ENCODE measurements at places on chromosomes 6 and 20.

- DNase-seq: no peak
These were observed 101.4 kb upstream of the BEND6 start for GRCh38 chr6:56853541-56853940.

- no peak for DNase-seq
These were observed 69.7 kb downstream of the EPB41L2 start for GRCh38 chr6:130993292-130993765.

GRCh38 chr6:34834789-34835518 lies 43.1 kb downstream of the BLTP3A start:
- no peak for DNase-seq

GRCh38 chr20:40913224-40914185 lies 115.1 kb upstream of the TOP1 start:
- DNase-seq: no peak

DNA sequence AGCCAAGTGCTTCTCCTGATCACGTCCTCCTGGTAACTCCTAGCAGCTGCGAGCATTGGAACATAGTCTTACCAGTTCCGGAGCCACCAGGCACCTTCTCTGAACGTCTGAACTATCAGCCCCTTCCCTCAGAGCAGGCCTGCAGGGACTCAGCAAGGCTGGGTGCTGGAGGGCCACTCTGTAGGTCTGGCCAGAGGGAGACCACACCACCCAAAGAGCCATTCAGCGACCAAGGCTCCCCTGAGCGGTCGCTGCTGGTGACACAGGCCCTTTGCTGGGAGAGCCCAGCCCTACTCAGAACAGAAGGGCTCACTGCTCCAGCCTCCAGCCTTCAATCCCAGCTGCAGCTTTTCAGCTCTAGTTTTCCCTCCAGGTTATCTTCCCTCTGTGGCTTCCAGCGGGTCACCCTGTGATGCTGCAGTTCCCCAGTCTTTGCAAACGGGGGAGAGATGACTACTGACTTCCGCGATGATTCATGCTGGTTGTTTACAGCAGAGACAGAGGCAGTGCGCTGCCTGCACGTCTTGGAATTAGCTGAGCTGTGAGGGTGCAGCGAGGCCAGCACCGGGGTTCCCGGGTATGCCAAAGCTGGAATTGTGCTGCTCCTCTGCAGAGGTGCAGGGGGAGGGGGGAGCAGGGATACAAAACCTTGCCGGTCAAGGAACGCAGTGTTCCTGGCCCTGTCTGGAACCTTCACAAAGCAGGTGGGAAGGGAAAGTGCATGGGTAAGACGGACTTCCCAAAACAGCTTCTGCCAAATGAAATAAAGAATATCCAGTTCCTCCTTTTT lies 161.4 kb downstream of the LY86 start:
- DNase-seq: peak; percentile 30

- no peak for DNase-seq
These were observed 14.8 kb downstream of the PAQR8 start for GRCh38 chr6:52376763-52377162.

- no peak for DNase-seq
These were observed 586.0 kb upstream of the CHD6 start for GRCh38 chr20:42204109-42204660.

GRCh38 chr6:75091467-75092190 lies 114.2 kb downstream of the COL12A1 start:
- no peak for DNase-seq

DNA sequence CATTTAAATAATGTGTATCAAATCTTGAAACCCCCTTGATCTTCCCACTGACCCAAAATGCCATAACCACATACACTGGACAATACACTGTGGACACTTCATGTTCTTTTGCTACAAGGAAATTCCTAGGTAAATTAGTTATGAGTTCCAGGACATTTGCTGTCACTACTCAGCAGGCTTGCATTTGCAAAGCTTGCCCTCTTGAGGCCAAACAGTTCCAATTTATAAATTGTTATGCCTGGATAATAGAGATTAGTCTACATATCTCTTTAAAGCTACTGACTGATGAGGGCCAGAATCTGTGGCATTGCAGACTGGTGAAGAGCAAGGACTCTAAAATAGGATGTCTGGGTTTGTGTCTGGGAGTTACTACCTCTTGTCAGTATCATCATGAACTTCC lies 17.4 kb upstream of the RAB32 start:
- DNase-seq: no peak

- no peak for DNase-seq
These were observed 350.2 kb upstream of the IMPG1 start for GRCh38 chr6:76422511-76423213.

DNA sequence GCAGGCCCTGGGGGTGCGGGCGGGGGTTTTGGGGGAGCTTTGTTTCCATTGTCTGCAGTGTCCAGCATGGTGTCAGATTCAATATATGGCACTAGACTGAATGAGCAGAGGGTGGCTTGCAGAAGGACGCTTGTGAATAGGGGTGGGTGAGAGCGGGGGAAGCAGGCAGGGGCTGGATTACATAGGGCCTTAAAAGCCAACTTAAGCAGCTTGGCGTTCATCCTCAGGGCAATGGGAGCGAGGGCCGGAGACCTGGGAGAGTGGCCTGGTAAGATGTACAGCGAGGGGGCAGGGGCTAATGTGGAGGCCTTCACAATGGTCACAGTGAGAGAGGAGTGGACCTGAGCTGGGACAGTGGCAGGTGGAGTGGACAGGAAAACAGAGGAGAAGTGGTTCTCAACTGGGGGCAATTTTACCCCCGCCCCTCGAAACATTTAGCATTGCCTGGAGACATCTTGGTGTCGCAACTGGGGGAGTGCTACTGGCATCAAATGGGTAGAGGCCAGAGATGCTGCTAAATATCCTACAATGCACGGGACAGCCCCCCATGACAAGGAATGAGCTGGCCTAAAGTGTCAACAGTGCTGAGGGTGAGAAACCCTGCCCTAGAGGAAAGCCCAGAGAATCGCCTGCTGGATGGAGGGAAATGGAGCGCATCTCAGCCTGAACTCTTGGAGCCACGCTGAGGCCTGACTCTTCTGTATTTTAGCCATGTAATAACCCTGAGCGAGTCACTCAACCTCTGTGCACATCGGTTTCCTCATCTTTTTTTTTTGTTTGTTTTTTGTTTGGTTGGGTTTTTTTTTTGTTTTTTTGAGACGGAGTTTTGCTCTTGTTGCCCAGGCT lies 15.1 kb upstream of the BAK1 start:
- DNase-seq: no peak

DNA sequence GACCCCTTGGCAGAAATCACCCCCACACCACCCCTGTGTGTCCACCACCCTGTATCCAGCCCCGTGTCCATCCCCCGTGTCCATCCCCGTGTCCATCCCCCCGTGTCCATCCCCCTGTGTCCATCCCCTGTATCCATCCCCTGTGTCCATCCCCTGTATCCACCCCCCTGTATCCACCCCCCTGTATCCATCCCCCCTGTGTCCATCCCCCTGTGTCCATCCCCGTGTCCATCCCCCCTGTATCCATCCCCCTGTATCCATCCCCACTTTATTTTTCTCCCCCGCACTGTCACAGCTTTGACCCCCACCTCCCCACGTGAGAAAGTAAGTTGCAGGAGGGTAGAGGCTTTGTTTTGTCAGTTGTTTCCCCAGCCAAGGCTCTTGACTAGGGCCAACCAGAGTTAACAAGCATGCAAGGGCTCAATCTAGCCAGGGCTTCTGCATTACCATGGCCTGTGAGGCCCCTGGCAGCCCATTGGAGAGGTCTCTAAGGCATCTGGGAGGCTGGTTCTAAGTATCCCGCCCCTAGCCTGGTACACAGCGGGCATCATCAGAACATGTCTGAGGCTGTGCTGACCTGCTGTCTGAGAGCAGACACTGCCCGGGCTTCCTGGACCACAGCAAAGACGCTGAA lies 18.1 kb upstream of the SIRPA start:
- DNase-seq: no peak

- DNase-seq: peak; percentile 49
These were observed 62.5 kb downstream of the PYGB start for GRCh38 chr20:25310268-25310920.

GRCh38 chr6:108712946-108713345 lies 135.3 kb upstream of the ARMC2 start:
- DNase-seq: no peak

DNA sequence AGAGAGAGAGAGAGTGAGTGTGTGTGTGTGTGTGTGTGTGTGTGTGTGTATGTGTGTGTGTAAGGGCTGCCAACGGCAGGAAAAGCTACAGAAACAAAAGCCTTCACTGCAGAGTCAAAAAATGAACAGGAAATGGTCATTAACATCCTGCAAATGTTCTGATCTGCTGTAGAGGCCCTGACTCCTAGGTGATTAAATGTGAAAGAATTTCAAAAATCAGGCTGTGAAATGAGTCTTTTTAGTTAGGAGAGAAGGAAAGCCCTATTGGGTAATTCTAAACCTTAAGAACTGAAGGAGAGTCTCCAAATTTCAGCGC lies 166.5 kb upstream of the MYLIP start:
- DNase-seq: no peak

DNA sequence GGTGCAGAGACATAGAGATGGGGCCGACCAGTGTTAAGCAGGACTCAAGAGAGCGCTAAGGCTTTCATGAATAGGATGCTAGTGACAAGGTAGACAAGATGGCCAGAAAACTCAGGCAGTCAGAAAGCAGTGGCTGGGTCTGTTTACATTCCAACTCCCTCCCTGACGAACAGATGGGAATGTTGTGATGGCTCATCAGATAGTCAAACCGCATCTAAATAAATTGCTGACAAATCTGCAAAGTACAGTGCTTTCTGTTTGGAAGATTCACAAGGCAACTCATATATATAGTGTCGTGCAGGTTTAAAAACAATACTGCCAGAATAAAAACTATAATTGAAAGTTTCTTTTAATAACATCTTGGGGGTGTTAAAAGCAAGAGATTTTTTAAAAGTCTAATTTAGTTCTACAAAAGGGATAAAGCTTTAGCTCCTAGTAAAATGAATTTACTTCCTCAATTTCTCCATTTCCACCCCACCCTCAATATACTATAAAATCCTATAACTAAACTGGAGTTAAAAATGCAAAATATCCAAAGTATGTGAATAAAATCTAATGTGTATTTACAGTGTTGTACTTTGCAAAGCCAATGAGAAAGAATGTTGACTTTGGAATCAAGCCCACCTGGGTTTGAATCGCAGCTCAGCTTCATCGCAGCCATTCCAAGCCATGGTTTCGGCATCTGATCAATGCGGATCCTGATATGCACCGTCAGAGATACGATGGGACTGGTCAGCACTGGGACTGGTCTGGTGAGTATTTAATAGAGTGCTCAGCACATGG lies 247.3 kb upstream of the PDE10A start:
- no peak for DNase-seq

DNA sequence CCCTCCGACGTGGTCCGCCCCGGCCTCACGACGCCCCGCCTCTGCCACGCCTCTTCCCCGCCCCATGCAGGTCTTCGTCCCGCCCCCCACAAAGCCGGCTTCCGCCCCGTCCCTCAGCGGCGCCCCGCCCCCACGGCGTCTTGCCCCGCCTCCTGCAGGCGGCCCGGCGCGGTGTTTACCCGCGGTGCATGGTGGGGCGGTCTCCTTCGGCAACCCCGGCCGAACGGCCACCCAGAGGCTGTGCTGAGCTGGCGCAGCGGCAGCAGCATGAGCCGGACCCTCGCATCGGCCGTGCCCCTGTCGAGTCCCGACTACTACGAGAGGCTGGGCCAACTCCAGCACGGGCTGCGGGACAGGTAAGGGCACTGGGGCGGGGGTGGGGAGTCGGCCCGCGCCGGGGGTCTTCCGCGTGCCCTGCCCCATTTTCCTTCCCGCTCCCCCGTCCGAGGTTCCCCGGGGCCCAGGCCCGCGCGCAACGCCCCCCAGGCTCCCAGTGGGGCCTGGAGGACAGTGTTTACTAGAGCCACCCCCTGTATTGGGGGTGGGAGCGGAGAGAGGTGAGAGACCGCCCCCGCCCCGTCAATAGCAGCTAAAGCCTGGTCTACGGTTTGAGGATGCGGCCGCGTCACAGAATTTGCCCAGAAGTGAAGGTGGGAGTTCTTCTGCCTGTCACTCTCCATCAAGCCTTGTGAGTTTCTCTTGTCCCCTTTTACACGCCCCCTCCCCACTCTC lies at the start of gene KIZ:
Gene KIZ (plus strand): TSS at position 234 of the 732 bp plus-strand sequence. CDS start 34 bp downstream, at position 268.
- peak; percentile 96 for DNase-seq

DNA sequence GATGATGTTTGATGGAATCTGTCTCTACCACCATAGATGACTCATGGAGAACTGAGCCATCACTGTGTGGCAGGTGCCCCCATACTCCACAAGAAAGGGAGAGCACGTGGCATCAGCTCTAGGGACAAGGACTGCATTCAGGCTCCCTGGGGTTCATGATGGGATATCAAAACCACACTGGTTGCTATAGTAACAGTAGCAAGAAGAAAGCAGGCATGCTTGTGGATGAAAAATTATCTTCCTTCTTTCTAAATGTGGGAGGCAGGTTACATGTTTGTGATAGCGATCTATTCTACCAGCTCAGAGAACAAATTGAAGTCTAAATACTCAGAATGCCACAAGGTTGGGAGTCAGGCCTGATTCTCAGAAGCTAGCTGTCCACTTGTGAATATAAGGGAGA lies 224.2 kb downstream of the ARHGAP18 start:
- DNase-seq: no peak

- no peak for DNase-seq
These were observed 35.6 kb downstream of the UTRN start for GRCh38 chr6:144320741-144321140.

- no peak for DNase-seq
These were observed 216.8 kb downstream of the TMEM242 start for GRCh38 chr6:157106487-157106886.

DNA sequence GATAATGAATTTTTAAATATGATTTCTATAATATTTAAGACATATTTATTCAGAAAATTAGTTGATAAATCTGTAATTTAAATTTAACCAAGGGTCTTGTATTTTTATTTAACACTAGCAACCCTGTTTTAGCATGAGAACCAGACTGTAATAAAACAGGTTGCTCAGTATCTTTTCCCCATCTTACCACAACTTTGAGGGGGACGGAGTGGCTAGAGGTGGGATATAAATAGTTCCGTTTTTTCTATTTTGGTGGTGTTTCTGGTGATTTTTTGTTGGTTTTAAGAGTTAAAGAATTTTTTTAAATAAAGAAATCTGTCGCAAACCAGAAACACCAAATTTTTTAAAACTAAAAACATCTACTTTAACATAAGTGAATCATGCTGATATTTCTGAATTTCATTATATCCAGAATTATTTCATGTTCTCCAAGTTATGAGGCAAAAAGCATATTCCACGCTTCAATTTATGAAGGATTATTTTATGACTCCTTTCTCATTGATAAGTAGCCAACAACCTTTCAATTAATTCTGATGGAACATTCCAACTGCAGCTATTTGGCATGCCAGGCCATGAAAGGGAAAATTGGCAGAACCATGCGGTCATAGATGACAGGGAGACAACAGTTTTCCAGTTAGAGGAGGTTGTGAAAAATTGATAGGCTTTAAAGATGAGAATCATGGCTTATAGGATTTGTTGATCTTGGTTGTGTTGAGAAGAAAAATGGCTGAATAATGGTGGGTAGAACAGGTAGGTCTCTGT lies 151.9 kb upstream of the CARMIL1 start:
- no peak for DNase-seq

Measured in stimulated activated CD4-positive, alpha-beta T cell treated with anti-CD3 and anti-CD28 coated beads, TNF-alpha, amount 100 ng/mL, for 24 hours (primary cell).